ENCODE measurements at places on chromosomes 4 and X.

- no peak for DNase-seq
These were observed 120.2 kb upstream of the HCCS start for GRCh38 chrX:10990976-10991375.

GRCh38 chr4:166067915-166068314, 194.9 kb downstream of the TLL1 start:
- no peak for DNase-seq

DNA sequence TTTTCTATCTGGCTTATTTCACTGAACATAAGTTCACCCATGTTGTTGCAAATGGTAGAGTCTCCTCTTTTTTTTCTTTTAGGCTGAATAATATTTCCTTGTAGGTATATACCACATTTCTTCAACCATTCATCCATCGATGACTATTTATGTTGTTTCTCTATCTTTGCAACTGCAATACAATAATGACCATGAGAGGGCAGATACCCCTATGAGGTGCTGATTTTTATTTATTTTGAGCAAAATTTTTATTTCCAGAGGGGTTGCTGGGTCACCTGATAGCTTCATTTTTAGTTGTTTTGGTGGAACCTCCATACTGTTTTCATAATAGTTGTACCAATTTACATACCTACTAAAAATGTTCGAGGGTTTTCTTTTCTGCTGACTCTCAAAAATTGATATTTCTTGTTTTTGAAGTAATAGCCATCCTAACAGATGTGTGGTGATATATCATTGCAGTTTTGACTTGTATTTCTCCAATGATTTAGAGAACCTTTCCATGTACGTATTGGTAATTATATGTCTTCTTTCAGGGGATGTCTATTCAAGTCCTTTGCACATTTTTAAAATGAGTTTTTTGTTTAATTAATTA, 1697.0 kb downstream of the PCDH7 start:
- DNase-seq = no peak

- DNase-seq = no peak
These were observed 124.9 kb downstream of the STOX2 start for GRCh38 chr4:184030036-184030435.

- no peak for DNase-seq
These were observed 9.8 kb upstream of the SLC7A11 start for GRCh38 chr4:138251938-138252337.

- no peak for DNase-seq
These were observed 28.4 kb upstream of the SULT1E1 start for GRCh38 chr4:69888336-69888735.

GRCh38 chr4:155411546-155411945, 34.8 kb upstream of the MAP9 start:
- DNase-seq = no peak

DNA sequence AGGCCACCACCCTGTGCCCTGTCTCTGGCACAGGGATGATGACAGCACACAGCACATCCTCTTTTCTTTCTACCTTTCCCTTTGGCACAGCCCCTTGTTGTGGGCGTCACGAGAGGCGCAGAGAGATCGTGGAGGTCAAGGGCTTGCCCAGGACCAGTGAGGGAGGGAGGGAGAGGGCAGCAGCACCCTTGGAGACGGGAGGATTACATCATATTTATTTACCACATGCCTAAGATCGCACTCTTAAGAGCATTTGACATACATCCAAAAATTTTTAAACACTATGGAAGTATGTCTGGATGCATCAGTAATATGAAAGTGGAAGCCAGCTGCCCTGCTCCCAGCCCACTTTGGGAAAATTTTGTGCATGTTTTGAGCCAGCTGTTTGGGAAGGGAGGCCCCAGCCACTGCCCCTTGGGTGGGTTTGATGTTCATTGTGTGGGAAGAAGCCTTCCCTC, 12.7 kb downstream of the WFS1 start:
- no peak for DNase-seq

DNA sequence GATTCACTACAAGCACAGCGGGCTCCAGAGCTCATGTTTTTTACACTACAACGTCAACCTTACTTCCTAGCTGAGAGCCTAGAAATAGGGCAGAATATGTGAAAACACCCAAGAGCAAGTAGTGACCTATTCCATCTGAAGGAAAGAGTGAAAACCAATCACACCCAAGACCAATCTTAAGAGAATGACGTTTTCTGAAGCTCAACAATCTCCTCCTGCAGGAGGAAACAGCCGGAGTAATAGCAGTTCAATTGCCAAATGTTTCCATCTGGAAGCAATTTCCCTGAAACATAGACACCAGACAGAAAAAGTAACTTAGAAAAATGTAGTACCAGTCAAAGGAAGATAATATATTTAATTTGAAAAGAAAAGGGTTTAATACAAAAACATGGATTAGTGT, 142.4 kb downstream of the ANXA5 start:
- no peak for DNase-seq

GRCh38 chr4:144787365-144788258, 141.7 kb downstream of the HHIP start:
- peak; percentile 13 for DNase-seq

Measured in urothelium cell line (cell line).